Stimulated activated CD8-positive, alpha-beta memory T cell treated with anti-CD3 and anti-CD28 coated beads, Interleukin-15, amount 100 ng/mL, for 4 hours (primary cell): ENCODE measurements at places on chromosomes 12 and 14.

DNA sequence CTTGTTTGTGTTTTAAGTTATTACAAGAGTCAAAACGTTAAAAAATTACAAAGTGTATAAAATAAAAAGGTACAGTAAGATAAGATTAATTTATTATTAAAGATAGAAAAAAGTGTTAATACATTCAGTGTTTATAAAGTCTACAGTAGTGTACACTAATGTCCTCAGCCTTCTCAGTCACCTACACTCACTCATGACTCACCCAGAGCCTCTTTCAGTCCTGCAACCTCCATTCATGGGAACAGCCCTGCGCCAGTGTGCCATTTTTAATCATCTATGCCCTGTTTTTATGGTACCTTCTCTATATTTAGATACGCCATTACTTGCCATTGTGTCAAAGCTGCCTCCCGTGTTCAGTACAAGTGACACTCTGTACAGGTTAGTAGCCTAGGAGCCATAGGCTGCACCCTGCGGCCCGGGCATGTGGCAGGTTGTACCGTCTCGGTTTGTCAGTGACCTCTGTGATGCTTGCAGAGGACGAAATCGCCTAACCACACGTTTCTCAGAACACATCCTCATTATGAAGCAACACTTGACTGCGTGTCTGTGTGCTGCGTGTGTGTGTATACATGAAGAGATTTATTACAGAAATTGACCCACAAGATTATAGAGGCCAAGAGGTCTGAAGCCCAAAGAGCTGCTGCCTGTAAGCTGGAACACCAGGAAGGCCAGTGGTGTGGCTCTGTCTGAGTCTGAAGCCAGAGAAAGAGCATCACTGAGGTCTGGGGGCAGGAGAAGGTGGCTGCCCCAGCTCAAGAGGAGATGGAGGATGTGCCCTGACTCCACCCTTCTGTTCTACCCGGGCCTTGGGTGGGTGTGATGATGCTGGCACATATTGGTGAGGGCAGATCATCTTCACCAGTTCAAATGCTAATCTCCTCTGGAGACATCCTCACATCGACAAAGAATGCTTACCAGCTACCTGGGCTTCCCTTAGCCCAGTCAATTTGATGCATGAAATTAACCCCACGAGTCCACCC, 116.6 kb upstream of the C14orf180 start:
- DNase-seq: no peak

DNA sequence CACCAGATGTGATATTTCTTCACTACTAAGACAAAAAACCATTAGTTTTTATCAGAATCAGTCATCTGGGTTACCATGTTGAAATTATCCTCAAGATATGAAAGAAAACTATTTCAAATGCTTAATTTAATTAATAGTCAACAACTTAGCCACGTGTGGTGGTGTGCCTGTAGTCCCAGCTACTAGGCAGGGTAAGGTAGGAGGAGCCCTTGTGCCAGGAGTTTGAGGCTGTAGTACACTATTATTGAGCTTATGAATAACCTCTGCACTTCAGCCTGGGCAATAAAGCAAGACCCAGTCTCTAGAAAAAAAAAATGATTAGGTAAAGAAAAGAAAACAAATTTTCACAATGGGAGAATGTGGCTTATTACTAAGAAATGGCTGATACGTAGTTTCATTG, 33.4 kb downstream of the MRPL42 start:
- no peak for DNase-seq

GRCh38 chr14:64758691-64759554, 54.7 kb downstream of the PLEKHG3 start:
- DNase-seq: no peak

- DNase-seq: no peak
Measured at GRCh38 chr14:77830692-77831091, 30.8 kb downstream of the ADCK1 start.

DNA sequence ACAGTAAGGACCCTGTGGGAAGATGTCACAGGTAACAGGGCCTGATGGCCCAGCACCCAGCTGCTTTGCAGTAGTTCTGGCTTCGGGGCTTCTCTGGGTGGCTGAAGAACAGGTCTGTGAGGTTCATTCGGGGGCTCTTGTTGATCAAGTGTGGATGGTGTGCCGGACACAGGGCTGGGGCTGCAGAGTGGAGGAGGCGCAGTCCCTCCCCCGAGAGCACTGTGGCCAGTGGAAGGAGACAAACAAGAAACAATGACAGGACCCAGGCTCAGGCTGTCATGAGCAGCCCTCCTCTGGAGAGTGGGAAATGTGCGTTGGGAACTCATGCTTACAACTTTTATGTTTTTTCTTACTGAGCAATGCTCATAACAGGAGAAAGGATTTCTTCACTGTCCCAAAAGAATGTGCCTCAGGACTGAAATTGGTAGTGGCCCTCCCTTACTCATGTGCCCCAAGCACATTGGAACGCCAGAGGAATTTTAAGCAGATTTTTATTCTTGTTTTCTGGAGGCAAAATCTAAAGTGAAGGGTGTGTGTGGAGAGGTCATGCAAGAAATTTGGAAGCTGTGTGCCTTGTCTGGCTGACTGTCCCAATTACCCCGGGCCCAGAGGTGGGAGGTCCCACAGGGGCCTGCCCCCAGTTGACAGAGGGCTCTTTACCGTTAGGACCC, 233.8 kb downstream of the CACNA1C start:
- no peak for DNase-seq

DNA sequence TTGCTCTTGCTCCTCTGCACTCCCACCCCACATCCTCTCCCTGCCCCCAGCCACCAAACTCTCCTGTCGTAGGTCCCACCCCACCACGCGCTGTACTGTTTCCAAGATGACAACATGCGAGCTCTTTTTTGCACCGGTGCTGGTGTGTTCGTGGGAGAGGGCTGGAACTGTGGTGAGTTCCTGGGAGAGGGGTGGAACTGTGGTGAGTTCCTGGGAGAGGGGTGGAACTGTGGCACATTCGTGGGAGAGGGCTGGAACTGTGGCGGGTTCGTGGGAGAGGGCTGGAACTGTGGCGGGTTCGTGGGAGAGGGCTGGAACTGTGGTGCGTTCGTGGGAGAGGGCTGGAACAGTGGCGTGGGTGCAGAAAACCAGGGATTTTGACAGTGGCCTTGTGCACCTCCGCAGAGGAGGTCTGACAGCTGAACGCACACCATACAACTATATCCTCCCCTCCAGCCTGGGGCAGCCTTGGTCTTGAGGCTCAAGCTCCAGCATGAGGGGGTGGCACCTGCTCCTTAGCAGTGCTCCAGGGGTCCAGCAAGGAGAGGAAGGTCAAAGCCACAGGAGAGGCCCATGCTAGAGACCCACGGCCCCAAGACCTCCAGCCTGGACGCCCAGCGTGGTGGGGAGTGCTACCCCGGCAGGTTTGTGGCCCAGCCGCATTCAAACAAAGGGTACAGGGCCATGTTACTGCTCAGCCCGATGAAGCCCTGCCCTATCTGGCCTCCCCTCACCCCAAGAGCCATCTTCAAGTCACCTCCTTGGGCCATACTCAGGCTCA, 50.1 kb downstream of the ACTN1 start:
- DNase-seq: no peak

DNA sequence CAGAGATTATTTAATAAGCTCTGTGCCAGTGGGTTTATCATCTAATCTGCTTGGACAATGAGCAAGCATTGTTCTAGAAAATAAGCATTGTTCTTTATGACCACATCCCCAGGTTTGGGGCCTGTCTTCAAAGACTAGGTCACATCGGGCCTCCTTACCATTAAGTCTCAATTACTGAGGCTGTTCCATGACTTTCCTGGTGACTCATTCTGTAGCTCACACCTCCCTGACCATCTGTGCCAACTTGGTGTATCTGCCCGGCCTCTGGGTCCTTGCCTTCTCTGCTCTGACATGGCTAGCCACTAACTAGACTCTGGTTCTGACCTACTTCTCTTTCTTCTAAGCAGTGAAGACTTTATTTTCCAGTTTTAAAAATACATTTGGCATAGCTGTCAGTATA, 44.4 kb upstream of the PLEKHA5 start:
- no peak for DNase-seq

DNA sequence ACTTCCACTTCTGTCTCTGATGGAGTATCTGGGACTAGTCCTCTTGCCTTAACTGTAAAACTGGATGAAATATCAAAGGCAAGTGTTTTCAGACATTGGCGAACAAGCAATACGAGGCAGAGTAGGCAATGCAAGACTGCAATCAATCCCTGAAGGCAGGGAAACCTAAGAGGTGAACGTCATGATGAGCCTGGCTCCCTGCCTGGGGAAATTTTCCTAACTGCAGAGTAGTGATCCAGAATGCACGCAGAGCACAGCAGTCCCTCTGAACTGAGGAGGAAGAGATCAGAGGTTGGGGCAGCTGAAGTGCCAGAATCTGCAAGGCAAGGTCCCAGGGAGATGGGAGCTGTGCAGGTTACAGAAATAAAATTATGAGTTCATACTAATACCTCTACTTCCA, 18.5 kb downstream of the BHLHE41 start:
- no peak for DNase-seq

DNA sequence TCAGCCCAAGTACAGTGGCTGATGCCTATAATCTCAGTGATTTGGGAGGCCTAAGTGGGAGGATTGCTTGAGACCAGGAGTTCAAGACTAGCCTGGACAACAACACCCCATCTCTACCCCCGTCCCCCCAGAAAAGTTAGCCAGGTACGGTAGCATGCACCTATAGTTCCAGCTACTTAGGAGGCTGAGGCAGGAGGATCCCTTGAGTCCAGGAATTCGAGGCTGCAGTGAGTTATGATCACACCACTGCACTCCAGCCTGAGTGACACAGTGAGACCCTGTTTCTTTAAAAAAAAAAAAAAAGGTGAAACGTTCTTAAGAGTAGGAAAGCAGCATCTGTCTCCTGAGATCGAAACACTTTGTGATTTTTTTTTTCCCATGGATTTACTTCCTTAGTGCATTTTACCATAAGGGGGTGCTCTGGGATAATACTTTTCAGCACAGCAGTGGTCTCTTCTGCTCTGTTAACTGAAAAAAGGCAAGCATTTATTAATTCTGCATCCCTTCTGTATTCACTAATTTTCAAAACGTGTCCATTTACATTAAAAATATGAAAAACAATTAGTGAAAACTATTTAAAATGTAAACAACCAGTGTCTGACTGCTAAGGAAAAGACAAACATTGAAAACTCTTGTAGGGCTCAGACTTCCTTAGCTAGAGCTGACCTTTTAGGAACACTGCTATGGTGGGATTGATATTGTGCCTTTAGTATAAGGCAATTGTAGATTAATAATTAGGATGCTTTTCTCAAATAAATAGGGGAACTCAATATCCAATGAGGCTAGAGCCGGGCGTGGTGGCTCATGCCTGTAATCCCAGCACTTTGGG, 31.2 kb upstream of the USP44 start:
- no peak for DNase-seq

- no peak for DNase-seq
Measured at GRCh38 chr14:95268350-95268749, 51.4 kb downstream of the CLMN start.

- DNase-seq: no peak
Measured at GRCh38 chr14:61064856-61065255, 83.8 kb downstream of the SLC38A6 start.

GRCh38 chr12:45166056-45166455, 49.8 kb upstream of the ANO6 start:
- no peak for DNase-seq

- no peak for DNase-seq
Measured at GRCh38 chr12:46548605-46549071, 176.1 kb upstream of the SLC38A2 start.

DNA sequence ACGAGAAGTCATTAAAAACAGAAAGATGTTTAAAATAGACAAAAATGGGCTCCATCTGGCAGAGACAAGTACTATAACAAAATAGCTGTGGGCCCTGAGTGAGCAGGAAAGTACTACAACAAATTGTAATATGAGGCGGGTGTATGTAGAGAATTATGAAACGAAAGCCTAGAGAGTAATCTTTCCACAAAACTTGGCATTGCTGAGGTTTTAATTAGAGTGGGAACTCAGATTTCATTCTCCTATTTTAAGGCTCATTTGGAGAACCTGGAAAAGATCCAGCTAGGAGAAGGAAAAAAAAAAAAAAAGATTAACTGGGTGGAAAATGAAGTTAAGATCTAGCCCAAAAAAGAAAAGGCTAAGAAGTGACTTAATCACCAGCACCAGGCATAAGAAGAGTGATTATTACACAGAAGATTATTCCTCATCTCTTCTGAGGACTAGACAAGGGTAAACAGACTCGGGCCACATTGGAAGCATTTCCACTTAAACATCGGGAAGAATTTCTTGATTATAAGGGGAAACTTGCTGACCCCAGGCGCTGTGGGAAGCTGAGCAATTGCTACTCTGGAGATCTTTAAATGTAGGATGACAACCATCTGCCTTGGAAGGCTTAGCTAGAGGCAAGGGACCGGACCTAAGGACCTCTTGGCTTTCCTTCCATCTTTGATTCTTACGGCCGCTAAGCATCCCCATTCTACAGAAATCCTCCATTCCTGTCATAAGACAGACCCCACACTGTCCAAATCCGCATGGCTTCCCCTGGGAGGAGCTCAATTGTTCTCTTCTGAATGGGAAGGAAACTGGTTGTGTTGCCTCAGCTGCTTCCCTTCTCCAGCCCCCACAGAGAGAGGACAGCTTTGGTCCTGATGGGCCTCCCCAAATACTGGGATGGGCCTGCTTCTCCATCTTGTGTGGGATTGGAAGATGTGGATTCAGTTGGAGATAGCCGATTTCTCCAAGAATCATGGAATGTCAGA, 40.6 kb downstream of the IGF1 start:
- no peak for DNase-seq

- DNase-seq: no peak
Measured at GRCh38 chr12:92362126-92362525, 216.5 kb upstream of the BTG1 start.

- no peak for DNase-seq
Measured at GRCh38 chr12:108980831-108981618, 39.8 kb downstream of the SVOP start.

DNA sequence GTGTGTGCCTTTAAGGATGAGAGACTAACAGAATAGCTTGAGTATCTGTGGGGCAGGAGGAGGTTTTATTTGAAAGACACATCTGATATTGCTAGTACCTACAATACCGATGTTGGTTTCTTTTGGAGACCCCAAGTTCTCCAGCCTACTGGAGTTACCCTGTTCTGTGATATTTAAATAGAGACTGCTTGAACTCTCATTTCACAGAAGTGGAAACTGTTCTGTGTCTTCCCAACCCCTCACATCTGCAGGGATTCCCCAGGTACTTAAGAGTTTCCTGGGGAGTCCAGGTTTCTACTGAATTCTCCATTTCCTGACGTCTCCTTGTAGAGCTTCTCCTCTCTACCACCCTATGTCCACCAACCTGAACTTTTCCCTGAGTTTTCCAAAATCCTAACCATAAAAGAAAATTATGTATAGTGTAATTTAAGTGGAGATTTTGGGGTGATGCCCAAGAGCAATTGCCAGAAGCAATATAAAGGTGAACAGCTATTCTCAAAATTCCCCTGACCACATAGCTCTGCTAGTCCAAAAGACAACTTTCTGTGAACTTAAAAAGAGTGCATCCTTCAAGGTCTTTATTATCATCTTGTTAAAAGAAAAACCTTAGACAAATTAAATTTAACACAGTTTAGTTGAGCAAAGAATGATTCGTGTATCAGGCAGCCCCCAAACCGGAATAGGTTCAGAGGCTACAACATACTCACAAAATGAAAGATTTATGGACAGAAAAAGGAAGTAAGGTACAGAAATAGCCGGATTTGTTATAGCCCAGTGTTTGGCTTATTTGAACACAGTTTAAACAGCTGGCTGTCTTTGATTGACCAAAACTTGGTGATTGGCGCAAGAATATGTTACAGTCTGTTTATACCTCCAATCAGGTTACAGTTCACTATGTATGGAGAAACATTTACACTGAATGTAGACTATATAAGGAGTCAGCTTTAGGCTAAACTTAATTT, 373.4 kb downstream of the NUAK1 start:
- DNase-seq: no peak

- DNase-seq: no peak
Measured at GRCh38 chr14:42869681-42870080, 1263.0 kb downstream of the LRFN5 start.

GRCh38 chr12:110046451-110047187, 1.7 kb downstream of the C12orf76 start:
- DNase-seq: no peak
